ENCODE measurements at places on chromosomes 1 and 21.

GRCh38 chr1:116329524-116330341 is 43.3 kb upstream of the ATP1A1 start:
- DNase-seq: no peak

DNA sequence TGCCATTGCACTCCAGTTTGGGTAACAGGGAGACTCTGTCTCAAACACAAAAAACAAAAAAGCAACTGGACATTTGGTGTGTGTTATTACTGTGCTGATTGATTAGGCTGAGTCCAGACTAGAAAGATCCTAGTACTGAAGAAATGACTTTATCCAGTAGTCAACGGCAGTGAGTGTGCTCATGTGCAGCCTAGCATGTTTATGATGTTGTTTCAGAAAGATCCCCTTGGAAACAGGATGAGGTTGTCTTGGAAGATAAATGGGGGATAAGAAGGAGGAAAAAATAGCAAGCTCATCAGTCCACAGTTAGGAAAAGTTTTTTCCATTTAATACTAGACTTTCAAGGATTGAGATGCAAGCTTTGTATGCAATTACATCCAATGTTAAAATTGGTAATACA is 14.3 kb downstream of the RUSC1 start:
- DNase-seq: no peak

DNA sequence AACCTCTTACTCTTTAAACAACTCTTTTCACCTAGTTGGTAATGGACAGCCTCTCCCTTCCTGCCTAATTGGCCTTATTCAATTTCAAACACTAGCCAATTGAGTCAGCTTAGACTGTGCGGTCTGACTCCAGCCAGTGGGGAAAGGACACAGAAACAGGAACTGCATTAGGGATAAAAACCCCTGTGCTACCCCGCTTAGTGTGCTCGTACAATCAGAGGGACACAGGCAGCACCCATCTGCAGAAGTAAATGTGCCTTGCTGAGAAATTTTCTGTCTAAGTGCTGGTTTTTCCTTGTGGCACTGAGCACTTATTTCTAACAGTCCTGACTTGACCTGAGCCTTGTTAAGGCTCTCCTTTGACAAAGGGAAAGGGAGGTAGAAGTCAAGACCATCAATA is 6.0 kb upstream of the CD2 start:
- DNase-seq: no peak

DNA sequence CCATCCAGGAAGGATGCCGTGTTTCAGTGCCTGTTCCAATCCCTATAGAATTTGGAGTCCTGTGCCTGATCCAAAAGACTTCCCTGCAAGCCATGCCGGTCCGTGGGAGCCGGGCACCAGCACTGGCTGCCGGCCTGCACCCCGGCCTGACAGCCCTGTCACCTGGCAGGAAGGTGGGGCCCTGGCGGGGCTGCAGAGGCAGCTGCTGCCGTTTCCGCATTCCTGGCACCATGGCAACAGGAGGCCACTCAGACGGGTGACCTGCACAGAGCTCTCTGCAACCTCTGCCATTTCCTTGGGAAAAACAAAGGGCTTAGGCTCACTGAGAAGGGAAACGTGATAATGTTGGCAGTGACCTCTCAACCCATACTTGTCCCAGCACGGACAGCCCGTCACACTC is 63.2 kb upstream of the TMEM51 start:
- DNase-seq: peak; percentile 55

DNA sequence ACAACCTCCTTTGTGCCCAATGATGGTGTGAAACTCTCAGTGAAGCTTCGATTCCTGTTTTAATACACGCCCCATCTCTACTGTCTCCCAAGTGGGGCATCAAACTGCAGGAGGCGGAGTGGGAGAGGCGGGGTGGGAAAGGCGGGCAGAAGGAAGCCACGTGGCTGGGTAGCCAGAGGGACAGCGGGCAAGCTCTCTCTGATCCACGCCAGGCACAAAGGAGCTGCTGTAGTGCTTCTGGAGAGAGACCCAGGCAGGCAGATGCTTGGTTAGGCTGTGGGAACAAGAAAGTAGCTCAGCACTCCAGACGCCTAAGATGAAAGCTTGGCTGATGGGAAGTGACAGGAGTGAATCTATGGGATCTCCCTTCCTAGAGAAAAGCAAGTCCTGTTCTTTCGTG is 25.7 kb downstream of the TRIM67 start:
- no peak for DNase-seq

DNA sequence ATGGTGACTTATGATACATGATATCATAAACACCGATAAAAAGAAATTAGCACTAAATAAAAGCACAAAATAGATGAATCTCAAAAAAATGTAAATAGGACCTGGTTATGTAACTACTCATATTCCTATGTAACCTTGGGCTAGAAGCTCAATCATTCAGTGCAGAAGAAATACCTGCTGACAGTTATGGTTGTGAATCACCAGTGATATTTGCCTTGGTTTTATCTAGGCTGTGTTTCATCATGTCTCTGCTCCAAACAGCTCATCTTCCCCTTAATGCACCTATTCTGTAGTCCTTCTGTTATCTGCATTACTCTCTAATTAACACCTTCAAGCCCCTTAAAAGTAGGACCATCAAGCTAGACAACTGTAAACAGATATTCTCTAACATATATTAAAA is 16.3 kb upstream of the PIGC start:
- no peak for DNase-seq

DNA sequence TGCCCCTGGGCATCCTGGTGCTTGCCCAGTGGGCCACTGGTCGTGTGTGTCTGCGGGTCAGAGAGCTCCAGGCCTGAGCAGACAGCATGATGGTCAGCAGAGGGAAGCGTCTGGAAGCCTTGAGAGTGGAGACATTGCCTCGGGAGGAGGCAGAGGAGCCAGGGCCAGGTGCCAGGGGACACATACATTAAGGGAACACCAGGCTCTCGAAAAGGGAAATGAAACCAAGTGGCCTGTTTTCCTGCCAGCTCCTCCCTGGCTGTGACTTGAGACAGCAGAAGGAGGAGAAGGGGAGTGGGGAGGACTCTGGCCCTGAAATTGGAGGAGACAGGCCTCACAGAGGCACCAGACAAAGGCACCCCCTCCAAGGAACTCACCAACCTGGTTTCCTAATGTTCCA is 62.4 kb upstream of the LRP8 start:
- no peak for DNase-seq

DNA sequence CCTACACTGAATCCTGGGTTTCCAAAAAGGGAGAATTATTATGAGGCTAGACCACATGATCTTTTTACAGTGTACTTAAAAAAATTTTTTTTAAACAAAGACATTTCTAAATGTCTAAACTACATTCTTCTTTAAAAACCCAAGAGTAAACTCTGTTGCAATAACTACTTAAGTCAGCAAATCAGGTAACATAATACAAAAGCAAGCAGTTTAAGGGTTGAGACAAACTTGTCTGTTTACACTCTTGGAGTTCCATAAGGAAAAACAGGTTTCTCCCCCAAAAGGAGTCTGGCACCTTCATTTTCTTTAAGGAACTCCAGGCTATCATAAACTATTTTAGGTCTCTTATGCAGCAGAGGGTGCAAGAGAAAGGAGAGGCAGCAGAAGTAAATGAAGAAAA is 12.5 kb upstream of the ANKRD45 start:
- no peak for DNase-seq

Measured in activated CD4-positive, alpha-beta T cell treated with anti-CD3 and anti-CD28 coated beads for 36 hours (primary cell).